ENCODE measurements at places on chromosomes 2 and 18. TPM values are rescaled to one million over a fixed set of nuclear protein-coding genes. Genes with fewer than 3 reads are reported as not detected.

FAP gene
- not detected for total RNA-seq

CARF gene
- 3.6 TPM for total RNA-seq

ASB18 gene
- not detected for total RNA-seq

RPRM gene
- 0.20 TPM for total RNA-seq

FSHR gene
- total RNA-seq: not detected

CIDEA gene
- not detected for total RNA-seq

LPIN2 gene
- total RNA-seq: 91.8 TPM

Data from activated T-helper 1 cell treated with anti-CD3 and anti-CD28 coated beads, Interleukin-12 subunit alpha, Interleukin-12 subunit beta, Interleukin-2, Interleukin-4 antibody, amounts not matched to agents 30 ng/mL and 10 ng/mL and 1 ng/mL, durations not matched to agents 14 hours and 24 hours and 36 hours (primary cell).